ENCODE measurements at places on chromosomes 11 and 22. TPM values are rescaled to one million over a fixed set of nuclear protein-coding genes. Genes with fewer than 3 reads are reported as not detected.

GRCh38 chr11:112789481-112789880, 171.7 kb upstream of the NCAM1 start:
- no peaks in the 10 kb centered on the region for H3K36me3 ChIP-seq
- H3K4me1 ChIP-seq: no peaks in the 10 kb centered on the region
- DNase-seq: no peak
- H3K27ac ChIP-seq: no peak overlapping the region

DNA sequence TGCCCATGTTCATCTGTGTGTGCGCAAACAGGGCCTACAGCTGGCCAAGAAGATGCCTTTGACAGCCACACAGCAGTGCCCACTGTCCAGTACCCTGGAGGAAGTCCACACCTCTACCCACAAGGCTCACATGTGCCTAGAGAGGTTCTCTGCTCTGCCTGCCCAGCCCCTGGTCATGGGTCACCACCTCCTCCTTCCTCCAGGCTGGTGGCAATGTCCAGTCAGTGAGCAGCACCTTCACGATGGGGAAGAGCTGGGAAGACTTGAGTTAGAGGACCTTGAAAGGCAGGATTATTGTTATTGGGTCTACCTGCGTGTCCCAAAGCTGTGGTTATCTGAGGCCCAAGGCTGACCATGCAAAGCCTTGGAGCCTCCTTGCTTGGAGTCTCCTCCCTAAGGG, 28.4 kb upstream of the TTC12 start:
- H3K27ac ChIP-seq: no peak overlapping the region
- no peaks in the 10 kb centered on the region for H3K4me1 ChIP-seq
- no peak overlapping the region for H3K4me3 ChIP-seq
- no peak for DNase-seq
- H3K36me3 ChIP-seq: no peaks in the 10 kb centered on the region
- H3K27me3 ChIP-seq: peaks cover 22% of the 10 kb centered on the region

- no peak for DNase-seq
- H3K27me3 ChIP-seq: no peaks in the 10 kb centered on the region
- no peak overlapping the region for H3K27ac ChIP-seq
- no peaks in the 10 kb centered on the region for H3K4me1 ChIP-seq
Observed at GRCh38 chr11:72305077-72305476, 61.1 kb upstream of the PHOX2A start.

- H3K4me1 ChIP-seq: no peaks in the 10 kb centered on the region
- H3K36me3 ChIP-seq: no peaks in the 10 kb centered on the region
- H3K27ac ChIP-seq: no peak overlapping the region
- DNase-seq: no peak
Observed at GRCh38 chr11:35349897-35350296, 69.5 kb downstream of the SLC1A2 start.

- H3K4me3 ChIP-seq: no peak overlapping the region
- peaks cover 9% of the 10 kb centered on the region for H3K36me3 ChIP-seq
- H3K27ac ChIP-seq: no peak overlapping the region
- no peaks in the 10 kb centered on the region for H3K27me3 ChIP-seq
- H3K4me1 ChIP-seq: no peaks in the 10 kb centered on the region
Observed at GRCh38 chr22:20037419-20037818, 16.5 kb downstream of the TANGO2 start.

DNA sequence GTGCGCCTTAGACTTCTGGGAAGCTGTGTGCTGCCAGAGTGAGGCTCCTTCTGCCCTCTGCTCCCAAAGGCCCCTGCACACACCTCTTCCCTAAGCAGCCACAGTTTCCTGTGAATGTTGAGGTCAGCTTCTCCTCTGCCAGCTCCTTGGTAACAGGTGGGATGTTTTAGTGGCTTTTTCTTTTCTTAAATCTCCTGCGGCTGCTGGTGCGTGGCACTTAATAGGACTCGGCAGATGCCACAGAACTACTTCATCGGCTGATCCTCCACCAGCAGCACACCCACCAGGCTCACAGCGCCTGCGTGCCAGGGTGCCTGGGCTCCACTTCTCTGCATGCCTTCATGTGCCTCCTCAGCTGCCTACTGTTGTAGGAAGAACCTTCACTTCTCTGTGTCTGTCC, 87.8 kb downstream of the RCN1 start:
- H3K27me3 ChIP-seq: no peaks in the 10 kb centered on the region
- no peaks in the 10 kb centered on the region for H3K4me1 ChIP-seq
- no peak overlapping the region for H3K27ac ChIP-seq
- no peak for DNase-seq

DNA sequence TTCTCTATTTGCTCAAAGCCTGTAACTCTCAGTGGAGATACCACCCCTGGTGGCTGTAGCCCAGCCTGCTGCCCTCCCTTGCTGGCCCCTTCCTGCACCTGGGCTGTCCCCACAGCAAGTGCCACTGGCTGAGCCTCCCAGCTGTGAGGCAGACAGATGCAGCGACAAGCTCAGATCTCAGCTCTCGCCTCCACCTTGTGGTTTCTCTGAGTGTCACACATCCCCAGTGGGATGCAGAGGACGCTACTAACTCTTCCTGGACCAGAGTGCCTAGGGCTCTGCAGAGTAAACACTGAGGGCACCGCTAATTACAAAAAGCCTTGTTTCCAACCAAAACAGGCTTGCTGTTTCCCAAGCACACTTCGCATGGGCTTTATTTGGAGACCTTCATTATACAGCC, 8.9 kb downstream of the YPEL1 start:
- H3K4me3 ChIP-seq: no peak overlapping the region
- H3K27me3 ChIP-seq: no peaks in the 10 kb centered on the region
- no peaks in the 10 kb centered on the region for H3K36me3 ChIP-seq
- no peak overlapping the region for H3K27ac ChIP-seq
- no peaks in the 10 kb centered on the region for H3K4me1 ChIP-seq

- H3K27me3 ChIP-seq: peaks cover 11% of the 10 kb centered on the region
- H3K27ac ChIP-seq: no peak overlapping the region
- peaks cover 4% of the 10 kb centered on the region for H3K4me1 ChIP-seq
- no peak for DNase-seq
- no peak overlapping the region for H3K4me3 ChIP-seq
Observed at GRCh38 chr11:57422669-57423068, 4.3 kb downstream of the SLC43A3 start.

GRCh38 chr11:57648801-57649735, 644 bp downstream of the YPEL4 start:
- peak overlapping the region; percentile 67 for H3K4me3 ChIP-seq
- peak; percentile 77 for DNase-seq
- peak overlapping the region; percentile 74 for H3K27ac ChIP-seq

DNA sequence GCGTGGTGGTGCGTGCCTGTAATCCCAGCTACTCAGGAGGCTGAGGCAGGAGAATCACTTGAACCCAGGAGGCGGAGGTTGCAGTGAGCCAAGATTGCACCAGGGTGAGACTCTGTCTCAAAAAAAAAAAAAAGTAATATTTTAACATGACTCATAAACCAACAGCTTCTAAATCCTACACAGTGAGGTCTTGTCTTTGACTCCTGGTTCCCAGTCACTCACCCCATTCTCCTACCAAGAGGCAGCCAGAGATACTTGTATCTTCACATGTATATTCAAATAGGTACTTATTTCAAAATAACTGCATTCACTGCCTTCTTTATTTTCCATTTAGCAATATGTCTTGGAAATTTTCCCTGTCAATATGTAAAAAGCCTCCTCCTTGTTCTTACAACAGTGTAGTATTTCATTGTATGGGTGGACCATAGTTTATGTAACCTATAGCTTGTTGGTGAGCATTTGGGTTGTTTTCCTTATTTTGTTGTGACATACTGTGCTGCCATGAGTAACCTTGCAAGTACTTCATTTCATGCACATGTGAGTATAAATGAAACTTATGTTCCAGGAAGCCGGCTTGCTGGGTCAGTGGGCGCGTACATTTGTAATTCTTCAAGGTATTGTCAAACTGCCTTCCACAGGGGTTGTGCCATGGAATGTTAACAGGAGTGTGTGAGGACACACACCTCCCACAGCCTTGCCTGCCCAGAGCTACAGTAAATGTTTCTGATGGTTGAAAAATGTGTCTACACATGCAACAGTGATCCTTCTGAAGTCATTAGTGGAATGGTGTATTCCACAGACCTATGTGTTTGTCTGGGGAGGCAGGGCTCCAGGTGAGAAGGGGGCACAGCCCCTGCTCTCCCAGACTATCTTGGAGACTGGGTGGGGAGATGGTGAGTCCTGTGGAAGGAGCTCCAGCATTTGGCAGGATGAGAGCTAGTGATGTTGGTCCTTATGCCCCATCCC, 47.9 kb downstream of the OSBP2 start:
- no peak overlapping the region for H3K27ac ChIP-seq
- H3K36me3 ChIP-seq: no peaks in the 10 kb centered on the region
- H3K4me3 ChIP-seq: no peak overlapping the region
- H3K27me3 ChIP-seq: no peaks in the 10 kb centered on the region
- no peaks in the 10 kb centered on the region for H3K4me1 ChIP-seq
- no peak for DNase-seq

GRCh38 chr11:35891096-35891495, 52.8 kb upstream of the LDLRAD3 start:
- H3K27me3 ChIP-seq: no peaks in the 10 kb centered on the region
- DNase-seq: no peak
- H3K27ac ChIP-seq: no peak overlapping the region
- H3K36me3 ChIP-seq: no peaks in the 10 kb centered on the region

- H3K36me3 ChIP-seq: no peaks in the 10 kb centered on the region
- no peak overlapping the region for H3K27ac ChIP-seq
- DNase-seq: no peak
- H3K4me1 ChIP-seq: no peaks in the 10 kb centered on the region
- no peak overlapping the region for H3K4me3 ChIP-seq
- H3K27me3 ChIP-seq: no peaks in the 10 kb centered on the region
Observed at GRCh38 chr11:35042224-35042623, 96.7 kb upstream of the CD44 start.

DNA sequence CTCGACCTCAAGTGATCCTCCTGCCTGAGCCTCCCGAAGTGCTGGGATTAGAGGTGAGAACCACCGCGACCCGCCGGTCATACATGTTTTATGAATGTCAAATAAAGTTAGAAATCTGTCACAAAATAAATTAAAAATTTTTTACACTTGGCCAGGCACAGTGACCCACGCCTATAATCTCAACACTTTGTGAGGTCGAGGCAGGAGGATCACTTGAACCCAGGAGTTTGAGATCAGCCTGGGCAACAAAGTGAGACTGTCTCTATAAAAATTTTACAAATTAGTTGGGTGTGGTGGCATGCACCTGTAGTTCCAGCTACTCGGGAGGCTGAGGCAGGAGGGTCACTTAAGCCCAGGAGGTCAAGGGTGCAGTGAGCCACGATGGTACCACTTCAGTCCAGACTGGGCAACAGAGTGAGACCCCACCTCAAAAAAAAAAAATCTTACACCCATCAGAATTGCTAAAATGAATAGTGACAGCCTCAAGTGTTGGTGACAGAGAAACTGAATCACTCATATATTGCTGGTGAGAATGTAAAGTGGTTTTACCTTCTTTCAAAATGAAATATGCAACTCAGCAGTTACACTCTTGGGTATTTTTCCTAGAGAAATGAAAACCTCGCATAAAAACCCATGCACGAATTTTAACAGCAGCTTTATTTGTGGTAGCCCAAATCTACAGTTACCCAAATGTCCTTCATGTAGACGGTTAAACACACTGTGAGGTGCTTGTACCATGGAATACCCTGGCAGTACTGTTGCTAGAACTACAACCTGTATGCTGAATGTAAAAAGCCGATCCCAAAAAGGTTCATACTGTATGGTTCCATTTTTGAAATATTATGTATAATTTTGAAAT, 55.4 kb downstream of the MED15 start:
- H3K4me1 ChIP-seq: no peaks in the 10 kb centered on the region
- H3K36me3 ChIP-seq: peaks cover 85% of the 10 kb centered on the region

- DNase-seq: no peak
- no peak overlapping the region for H3K4me3 ChIP-seq
- peaks cover 18% of the 10 kb centered on the region for H3K36me3 ChIP-seq
- no peaks in the 10 kb centered on the region for H3K4me1 ChIP-seq
Observed at GRCh38 chr11:27416568-27417176, 53.7 kb upstream of the CCDC34 start.

GRCh38 chr22:49592780-49593501, 234.7 kb downstream of the BRD1 start:
- no peak overlapping the region for H3K27ac ChIP-seq
- H3K36me3 ChIP-seq: no peaks in the 10 kb centered on the region
- no peaks in the 10 kb centered on the region for H3K27me3 ChIP-seq
- no peak for DNase-seq

DNA sequence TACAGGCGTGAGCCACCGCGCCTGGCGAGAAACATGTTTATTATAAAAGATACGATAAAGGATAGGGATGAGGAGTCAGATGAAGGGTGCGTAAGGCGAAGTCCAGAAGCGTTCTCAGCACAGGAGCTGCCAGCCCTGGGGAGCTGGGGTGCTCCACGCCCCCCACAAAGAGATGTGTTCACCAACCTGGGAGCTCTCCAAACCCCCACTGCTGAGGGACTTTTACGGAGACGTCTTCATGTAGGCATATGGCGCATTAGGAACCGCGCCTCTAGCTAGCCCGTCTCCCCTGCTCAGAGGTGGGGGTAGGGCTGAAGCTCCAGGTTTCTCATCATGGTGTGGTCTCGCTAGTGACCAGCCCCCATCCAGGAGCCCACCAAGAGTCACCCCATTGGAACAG, 8.4 kb upstream of the ZBED4 start:
- H3K4me3 ChIP-seq: no peak overlapping the region
- peaks cover 64% of the 10 kb centered on the region for H3K27me3 ChIP-seq
- no peaks in the 10 kb centered on the region for H3K36me3 ChIP-seq
- DNase-seq: no peak
- no peak overlapping the region for H3K27ac ChIP-seq

- no peaks in the 10 kb centered on the region for H3K4me1 ChIP-seq
- peak; percentile 35 for DNase-seq
- no peak overlapping the region for H3K4me3 ChIP-seq
- no peak overlapping the region for H3K27ac ChIP-seq
- H3K27me3 ChIP-seq: no peaks in the 10 kb centered on the region
Observed at GRCh38 chr22:43852573-43853327, 9.6 kb downstream of the SULT4A1 start.

DNA sequence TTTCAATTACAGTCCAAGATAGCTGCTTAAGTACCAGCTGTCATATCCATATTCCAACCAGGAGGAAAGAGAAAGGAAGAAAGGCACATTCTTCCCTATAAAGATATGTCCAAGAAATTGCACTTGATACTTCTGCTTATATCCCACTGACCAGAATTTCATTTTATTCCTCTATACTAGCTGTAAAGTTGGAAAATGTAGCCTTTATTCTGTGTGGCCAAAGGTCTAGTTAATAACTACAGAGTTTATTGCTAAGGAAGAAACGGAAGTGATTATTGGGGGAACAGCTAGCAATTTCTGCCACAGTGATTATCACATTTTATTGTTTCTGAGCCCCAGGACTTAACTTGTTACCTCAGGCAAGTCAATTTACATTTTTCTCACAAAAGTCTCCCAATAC, 213.8 kb downstream of the TTC28 start:
- DNase-seq: no peak
- no peak overlapping the region for H3K27ac ChIP-seq
- no peak overlapping the region for H3K4me3 ChIP-seq
- no peaks in the 10 kb centered on the region for H3K4me1 ChIP-seq
- H3K36me3 ChIP-seq: no peaks in the 10 kb centered on the region
- H3K27me3 ChIP-seq: no peaks in the 10 kb centered on the region

The HTR3B gene
- not detected for total RNA-seq

The LIMK2 gene
- 33.5 TPM for total RNA-seq

The GNB1L gene
- total RNA-seq: 5.9 TPM

The EXPH5 gene
- total RNA-seq: 3.4 TPM

The ROM1 gene
- total RNA-seq: 1.3 TPM

The OR56A1 gene
- 0.31 TPM for total RNA-seq

The C11orf65 gene
- total RNA-seq: 1.8 TPM

The SYT7 gene
- 3.4 TPM for total RNA-seq

The AQP11 gene
- total RNA-seq: 2.6 TPM

The CD3E gene
- 0.29 TPM for total RNA-seq

The CPT1A gene
- 6.9 TPM for total RNA-seq

The SLC37A4 gene
- total RNA-seq: 75.3 TPM
